Esophagus squamous epithelium (tissue), 5 donors: ENCODE measurements at places on chromosomes 2 and 18. TPM values are rescaled to one million over a fixed set of nuclear protein-coding genes. Genes with fewer than 3 reads are reported as not detected.

- H3K27me3 ChIP-seq: peaks cover 7% of the 10 kb centered on the region
- no peak overlapping the region for H3K27ac ChIP-seq
- peaks cover 18% of the 10 kb centered on the region for H3K4me1 ChIP-seq
- DNase-seq: no peak
- no peak overlapping the region for H3K4me3 ChIP-seq
- no peaks in the 10 kb centered on the region for H3K36me3 ChIP-seq
These were observed 2.2 kb downstream of the DNER start for GRCh38 chr2:229712136-229712535.

The CAMKMT gene
- 8.8 TPM for total RNA-seq

DNA sequence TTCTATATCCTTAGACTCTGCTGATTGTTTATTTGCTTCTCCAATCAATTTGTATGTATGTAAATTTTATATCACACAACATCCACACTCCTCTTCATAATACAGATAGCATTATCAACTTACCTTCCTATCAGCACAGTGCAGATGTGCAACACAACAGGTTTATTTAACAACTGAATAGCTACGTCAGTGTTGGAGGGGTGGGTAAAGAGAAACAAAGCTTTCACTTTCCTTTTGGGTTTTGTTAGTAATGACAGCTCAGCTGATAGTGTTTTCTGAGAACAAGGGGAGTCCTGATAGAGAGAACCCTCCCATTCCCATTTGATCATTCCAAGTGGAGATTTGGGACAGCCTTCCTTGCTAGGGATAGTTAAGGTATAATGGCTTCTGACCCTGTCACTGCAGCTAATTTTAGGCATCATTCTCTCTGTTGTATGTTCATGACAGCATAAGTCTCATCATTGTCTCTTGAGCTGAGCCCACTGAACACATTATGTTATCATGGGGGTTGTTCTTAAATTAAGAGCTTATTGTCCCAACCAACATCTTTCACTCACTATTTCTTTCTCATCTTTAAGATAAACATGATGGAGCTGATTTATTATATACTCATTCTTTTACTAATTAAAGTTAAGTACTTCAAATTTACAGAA is 227.7 kb downstream of the GPD2 start:
- DNase-seq: no peak
- no peaks in the 10 kb centered on the region for H3K27me3 ChIP-seq
- peaks cover 10% of the 10 kb centered on the region for H3K4me1 ChIP-seq
- H3K4me3 ChIP-seq: no peak overlapping the region

The MC4R gene
- total RNA-seq: not detected
